ENCODE measurements at places on chromosomes 3 and 15. TPM values are rescaled to one million over a fixed set of nuclear protein-coding genes. Genes with fewer than 3 reads are reported as not detected.

DNA sequence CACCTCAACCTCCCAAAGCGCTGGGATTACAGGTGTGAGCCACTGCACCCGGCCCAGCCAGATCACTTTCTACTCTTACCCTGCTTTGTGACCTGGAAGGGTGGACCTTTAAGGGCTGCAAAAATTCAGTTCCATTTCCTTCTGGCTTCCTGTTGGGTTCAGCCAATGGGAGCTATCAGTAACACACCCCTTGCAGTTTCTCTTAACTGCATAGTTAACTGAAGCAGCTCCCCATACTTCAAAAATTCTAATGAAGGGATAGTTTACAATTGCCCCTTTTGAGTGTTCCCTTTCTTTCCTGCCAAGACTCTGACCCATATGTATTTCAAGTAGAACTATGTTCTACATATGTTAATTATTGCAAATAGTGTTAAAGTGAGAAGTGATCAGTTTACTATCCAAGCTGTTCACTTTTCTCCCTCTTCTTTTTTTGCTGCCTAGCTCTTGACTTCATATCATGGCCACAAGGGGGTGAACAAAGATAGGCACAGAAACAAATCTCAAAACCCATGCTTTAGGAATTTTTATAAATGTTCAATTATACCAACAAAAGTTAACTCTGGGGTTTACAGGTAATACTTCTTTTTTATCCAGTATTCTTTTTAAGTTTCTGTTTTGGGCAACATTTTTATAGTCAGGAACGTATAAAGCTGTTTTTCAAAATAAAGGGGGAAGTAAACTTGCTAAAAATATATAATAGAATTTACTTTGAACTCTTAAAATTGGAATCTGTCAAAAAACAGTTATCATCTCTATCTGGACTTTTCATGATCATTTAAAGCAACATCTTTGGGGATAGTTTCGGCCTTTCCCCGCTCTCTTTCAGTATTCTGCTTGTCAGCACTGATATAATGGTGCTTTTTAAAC, 8.1 kb downstream of the PGBD4 start:
- DNase-seq = no peak

The CEP19 gene
- total RNA-seq = 4.1 TPM

GRCh38 chr3:31002730-31003129, 108.3 kb upstream of the GADL1 start:
- no peak for DNase-seq

DNA sequence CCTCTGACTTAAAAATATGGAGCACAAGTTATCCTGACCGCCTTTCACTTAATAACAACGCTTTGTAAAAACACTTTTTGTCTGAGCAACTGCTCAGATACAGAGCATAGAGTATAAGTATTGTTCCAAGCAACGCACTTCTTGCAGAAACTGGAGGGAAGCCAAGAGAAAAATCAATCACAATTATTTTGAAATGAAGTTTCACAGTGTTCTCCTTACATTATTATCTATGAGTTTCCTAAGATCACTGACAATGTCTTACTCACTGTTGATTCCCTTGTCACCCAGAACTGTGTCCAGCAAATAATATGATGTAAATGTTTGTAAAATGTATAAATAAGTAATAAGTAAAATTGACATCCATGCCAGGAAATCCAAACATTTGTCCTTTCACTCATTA, 184.6 kb upstream of the GPR149 start:
- DNase-seq = no peak

The SERINC4 gene
- not detected for total RNA-seq

DNA sequence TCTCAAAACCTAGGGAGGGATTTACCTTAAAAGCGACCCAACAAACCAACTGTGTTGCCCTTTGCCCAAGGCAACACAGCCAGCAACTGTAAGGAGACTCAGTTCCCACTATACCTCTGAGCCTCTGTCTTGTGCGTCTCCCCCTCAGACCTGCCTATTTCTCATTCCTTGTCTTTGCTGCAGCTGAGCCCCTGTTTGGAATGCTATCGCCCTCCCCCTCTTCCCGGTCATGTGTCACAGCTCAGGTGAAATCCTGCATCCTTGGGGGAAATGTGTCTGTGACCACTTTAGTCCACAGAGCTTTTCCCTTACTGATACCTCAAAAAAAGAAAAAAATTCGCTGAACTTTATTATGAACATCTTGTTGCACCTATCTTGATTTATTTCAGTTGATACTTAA, 52.0 kb upstream of the LRIG1 start:
- DNase-seq = no peak

DNA sequence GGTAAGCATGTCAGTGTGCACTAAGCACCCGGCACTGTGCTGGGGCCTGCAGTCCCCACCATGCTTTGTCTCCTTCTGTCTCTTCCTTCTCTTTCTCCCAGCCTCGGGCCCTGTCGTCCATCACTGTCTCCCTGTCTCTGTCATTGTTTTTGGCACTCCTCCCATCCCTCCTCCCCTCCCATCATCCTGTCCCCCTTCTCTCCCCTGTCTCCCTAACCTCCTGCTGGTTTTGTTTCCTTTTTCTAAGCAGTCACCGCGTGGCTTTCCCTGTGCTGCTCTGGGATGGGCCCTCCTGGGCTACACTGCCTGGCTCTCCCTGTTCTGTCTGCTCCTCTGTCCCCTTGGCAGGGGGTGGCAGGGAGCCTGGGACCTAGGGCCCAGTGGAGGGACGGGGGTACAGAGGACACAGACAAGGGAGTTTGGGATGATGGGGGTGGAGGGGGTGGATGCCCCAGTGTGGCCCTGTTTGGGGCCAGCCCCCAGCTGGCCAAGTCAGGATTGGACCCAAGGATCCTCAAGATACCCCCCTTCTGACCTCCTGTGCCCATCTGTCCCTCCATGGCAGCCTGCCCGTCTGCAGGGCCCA, 5.7 kb downstream of the CHST13 start:
- DNase-seq = no peak

The ANKRD63 gene
- not detected for total RNA-seq

DNA sequence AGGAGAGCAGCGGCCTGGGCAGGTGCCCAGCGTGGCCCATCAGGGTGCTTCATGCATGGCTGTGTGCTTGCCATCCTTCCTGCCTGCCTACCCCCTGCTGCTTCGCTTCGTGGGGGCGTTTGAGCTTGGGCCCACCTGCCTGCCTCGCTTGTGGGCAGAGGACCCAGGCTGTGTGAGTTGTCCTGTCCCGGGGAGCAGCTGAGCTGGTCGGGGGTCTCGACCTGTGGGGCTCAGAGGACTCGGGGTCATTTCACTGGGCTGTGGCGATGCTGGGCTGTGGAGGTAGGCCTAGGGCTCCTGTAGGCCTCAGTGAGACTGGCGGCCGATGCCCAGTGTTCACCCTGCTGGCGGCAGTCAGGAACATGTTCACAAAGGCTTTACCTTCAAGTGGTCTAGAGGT, 12.1 kb upstream of the STAB1 start:
- DNase-seq = no peak

DNA sequence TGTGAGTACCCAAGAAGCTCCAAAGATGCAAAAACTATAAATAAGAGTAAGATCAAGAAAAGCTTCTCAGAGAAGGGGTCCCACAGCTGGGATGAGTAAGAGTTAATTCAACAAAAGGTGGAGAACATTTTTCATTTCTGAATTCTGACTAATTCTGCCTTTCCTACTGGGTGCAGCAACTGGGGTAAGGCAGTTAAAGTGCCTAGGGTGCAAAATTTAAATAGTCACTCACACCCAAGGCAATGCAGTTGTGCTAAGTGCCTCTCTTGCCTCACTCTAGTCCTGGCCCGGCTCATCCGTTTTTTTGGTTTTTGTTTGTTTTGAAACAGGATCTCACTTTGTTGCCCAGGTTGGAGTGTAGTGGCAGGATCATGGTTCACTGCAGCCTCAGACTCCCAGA, 240.2 kb downstream of the TP63 start:
- DNase-seq = no peak

The SYNPR gene
- not detected for total RNA-seq

- DNase-seq = no peak
Observed at GRCh38 chr3:114841515-114841914, 305.6 kb downstream of the ZBTB20 start.

DNA sequence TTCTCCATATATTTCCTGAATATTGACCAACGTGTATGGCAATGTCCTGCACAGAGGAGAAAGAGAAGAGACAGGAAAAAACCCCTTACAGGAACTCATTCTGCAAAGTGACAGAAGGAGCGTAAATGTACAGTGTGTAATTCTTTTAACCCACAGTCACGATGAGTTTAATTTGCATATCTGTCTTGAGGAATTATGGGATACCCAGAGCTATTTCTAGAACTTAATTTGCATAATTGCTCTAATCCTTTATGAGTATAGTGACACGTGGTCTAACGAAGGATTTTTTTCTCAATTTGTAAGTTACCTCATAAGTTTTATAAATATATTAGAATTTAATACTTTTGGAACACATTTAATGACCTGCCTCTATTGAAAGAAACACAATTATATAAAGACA, 9.8 kb downstream of the GPR27 start:
- no peak for DNase-seq

- no peak for DNase-seq
Observed at GRCh38 chr15:41560572-41560874, 1.5 kb downstream of the TYRO3 start.

DNA sequence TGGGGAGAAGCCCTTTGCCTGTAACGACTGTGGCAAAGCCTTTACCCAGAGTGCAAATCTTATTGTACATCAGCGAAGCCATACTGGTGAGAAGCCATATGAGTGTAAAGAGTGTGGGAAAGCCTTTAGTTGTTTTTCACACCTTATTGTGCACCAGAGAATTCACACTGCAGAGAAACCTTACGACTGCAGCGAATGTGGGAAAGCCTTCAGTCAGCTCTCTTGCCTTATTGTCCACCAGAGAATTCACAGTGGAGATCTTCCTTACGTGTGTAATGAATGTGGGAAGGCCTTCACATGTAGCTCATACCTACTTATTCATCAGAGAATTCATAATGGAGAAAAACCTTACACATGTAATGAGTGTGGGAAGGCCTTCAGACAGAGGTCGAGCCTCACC, 10.9 kb downstream of the ZNF35 start:
- no peak for DNase-seq

The SEMA6D gene
- total RNA-seq = 5.9 TPM

DNA sequence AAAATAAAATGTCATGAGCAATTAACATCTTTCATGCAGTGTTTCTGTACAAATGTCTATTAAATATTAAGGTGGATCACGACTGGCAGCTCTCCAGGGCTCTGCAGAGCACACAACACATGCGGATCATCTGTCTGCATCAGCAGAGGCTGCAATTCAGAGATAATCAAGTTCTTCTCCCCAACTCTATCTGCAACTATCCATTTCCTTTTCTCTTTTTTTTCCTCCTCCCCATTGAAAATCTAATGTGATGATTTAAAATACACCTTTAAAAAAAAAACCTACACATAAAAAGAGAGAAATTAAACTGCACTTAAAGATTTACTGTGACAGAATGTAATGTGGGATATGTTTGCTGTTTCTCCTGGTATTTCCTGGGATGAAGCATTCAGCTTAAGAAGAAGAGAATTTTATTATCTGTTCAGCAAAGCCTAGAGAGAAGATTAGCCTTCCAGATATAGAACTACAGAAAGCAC, 352.6 kb upstream of the CCDC54 start:
- no peak for DNase-seq

The MLF1 gene
- total RNA-seq = 29.2 TPM

- DNase-seq = no peak
Observed at GRCh38 chr3:173970281-173970680, 572.7 kb downstream of the NLGN1 start.

- no peak for DNase-seq
Observed at GRCh38 chr15:63075984-63076713, 33.6 kb downstream of the TPM1 start.

The OTOL1 gene
- not detected for total RNA-seq

The AMIGO3 gene
- 0.42 TPM for total RNA-seq

DNA sequence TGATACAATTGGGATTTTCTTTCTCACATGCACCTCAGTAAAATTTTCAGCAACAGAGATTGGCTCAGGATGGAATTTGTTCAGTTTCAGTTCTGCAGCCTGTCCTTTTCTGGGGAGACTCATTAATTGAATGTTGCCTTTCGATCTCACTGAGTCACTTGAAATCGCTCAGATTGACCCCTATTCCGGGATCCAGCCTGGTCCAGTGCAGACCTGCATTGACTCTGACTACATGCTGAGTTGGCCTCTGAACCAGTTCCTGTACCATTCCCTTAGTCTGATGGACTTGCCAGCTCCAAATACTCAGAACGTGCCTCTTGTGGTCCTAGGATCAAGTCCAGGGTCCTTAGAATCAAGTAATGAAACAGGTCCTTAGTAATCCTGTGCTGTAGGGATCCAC, 9.4 kb downstream of the IGF1R start:
- DNase-seq = no peak

The SCAMP5 gene
- not detected for total RNA-seq

DNA sequence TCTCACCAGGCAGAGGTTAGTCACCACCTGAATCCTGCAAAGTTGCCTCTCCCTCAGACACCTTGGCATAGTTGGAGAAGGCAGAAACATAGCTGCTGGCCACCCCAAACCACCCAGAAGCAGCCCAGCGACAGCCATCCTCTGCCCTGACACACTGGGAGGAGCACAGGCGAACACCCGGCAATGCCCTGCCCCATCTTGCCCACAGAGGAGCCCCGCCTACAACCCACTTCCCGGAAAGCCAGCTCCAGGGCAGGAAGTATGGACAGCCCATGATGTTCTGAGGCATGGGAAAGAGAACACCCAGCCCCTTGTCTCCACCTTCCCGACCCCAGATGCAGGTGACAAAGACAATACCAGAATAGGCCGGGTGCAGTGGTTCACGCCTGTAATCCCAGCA, 12.6 kb upstream of the SHISA5 start:
- no peak for DNase-seq

The CHRFAM7A gene
- 0.13 TPM for total RNA-seq

- no peak for DNase-seq
Observed at GRCh38 chr15:100439514-100439913, 89.2 kb downstream of the CERS3 start.

DNA sequence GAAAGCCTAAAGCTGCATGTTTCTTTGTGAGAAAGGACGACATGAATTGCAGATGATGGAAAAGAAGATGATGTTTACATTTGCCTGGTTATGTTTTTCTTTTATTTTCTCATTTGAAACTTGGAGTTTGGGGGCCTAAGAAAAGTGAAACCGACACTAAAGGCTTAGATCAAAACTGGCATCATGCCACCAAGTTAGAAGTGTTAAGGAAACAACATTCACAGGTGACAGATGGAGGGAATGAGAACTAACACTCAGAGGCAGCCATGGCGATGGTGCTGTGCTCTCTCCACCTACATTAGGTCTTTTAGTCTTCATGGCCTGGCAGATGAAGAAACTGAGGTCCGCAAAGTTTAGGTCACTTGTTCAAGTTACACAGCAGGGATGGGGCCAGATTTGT, 923.6 kb downstream of the TUSC7 start:
- DNase-seq = no peak

DNA sequence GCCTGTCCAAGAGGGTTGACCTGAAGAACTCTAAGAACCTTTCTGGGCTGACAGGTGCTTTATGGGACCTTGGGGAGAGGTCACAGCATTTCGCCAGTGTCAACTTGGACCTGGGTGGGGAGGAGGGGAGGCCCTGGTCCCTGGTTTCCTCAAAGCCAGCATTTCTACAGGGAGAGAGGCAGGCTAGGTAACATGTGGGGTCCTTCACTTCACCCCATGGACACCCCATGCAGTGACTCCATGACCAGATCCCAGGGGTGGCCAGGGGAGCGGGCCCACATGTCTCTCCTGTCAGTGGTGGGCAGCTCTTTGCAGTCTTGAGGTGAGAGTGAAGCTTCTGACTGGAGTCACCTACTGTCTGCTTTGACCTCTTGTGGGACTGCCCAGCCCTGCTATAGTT, 35.8 kb downstream of the GOLGA6L10 start:
- DNase-seq = no peak
